ENCODE measurements at places on chromosomes 2 and 18.

GRCh38 chr2:198254536-198255090, 450.2 kb downstream of the PLCL1 start:
- no peak for DNase-seq

GRCh38 chr18:3597409-3598357, 147.7 kb downstream of the TGIF1 start:
- no peak for DNase-seq

DNA sequence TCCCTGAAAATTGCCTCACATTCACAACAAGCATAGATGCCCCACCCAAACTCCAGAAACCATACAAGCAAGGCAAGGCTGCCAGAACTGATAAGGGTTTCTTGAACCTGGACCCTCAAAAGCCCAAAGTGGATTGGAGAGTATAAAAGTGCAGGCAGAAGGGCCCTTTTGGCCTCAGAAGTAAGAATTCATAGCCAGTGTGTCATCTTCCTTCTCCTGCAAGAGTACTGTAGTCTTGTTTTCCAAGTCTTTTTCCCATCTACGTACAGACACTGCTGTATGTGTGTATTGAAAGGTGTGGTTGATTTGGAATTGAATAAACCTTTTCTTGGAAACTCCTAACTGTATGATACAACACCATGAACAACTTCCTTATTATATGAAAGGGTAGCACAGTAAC, 46.8 kb downstream of the ZC3H15 start:
- no peak for DNase-seq

DNA sequence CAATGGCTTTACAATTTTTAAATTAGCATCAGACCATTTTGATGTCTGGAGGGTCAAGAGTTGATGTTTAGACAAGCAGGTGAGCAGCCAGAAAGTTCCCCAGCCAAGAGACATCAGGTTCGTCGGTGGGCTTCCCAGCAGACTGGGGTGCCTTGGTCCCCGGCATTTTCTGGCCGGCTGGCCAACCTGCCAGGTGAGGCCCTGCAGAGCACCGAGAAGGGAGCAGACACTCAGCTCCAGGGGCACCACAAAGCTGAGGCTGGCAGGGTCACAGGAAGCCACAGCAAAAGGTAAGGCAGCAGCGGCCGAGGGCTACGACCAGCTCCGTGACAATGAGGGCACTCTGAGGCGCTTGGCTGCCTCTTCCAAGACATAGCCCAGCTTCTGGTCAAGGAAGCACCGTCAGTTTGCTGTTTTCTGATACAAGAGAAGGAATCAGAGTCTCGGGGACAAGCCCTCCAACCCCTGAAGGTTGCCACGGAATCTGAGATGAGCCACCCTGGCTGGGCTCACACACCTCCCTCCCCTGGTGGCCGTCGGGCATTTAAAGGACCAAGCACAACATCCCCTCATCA, 229.0 kb downstream of the MGAT5 start:
- DNase-seq: no peak

DNA sequence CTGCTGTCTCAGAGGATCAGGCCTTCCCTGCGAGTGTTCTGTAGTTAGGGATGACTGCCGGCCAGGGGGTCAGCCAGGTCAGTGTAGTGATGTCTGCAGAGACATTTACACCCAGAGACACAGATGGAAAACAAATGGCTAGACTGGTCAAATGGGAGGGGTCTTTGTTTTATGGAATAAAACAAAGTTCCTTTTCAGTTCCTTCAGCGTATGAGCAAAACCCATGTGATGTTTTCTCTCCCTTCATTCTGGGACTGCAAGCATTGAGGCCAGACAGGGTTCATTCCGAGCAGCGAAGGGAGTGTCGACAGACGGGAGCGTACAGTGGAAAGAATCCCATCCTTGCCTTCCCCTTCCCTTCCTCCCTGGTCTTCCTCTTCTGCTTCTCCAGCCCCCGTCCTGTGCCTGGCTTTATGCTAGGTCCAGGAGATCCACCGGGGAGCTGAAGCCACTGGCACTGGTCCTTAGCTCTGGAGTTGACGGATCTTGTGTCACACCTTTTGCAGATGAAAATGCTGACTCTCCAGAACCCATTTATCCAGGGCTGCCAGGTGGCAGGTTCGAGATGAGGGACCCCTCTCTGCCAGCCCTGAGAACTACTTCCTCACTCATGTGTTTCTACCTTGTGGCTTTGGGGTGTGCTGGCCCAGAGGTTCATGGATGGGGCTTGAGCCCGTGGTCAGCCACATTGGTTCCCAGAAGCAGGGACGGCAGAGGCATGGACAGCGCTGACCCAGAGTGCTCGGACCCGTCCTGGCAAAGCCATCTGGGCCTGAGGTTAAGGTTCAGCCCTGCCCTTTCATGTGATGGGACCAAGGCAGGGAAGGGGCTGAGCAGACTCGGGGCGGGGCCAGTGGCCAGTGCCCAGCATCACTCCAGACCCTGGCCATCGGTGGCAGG, 24.2 kb downstream of the ITGB1BP1 start:
- DNase-seq: no peak

GRCh38 chr2:226169751-226170581, 629.7 kb downstream of the IRS1 start:
- DNase-seq: no peak

GRCh38 chr2:64092502-64092901, 51.7 kb downstream of the PELI1 start:
- no peak for DNase-seq

DNA sequence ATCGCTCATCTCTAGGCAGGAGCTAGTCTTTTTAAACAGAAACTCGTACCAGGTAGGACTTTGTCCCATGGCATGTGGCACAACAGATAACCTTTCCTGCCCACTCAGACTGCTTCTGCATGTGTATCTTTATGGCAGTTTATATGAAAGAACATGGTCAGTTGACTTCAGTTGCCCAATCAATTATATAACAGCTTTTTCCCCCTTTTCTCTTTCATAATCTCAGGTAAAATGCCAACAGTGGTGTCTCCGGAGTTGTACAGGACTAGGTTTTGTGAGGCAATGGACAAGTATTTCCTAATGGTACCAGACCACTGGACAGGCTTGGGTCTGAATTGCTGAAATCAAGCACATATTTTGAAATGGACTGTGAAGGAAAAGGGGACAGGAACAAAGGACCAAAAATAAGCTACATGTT, 51.6 kb upstream of the PTH2R start:
- no peak for DNase-seq

- DNase-seq: no peak
These were observed 879.8 kb upstream of the PIK3C3 start for GRCh38 chr18:41075212-41075611.

GRCh38 chr18:49849331-49850217, 36.2 kb upstream of the ACAA2 start:
- no peak for DNase-seq

DNA sequence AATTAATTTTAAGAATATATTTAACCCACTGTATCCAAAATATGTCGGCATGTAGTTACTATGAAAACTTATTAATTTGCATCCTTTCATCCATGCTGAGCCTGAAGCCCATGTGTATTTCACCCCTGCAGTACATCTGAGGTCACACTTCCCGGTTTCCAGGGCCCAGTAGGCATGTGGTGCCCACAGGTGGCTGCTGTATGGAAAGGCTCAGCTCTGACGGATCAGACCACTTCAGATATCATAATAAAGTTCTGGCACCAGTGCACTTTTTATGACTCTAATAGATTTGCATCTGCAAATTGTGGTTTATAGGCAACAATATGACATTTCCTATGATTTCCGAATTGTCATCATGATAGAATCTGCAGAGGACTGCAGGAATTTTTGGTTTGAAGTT, 22.5 kb downstream of the SH3RF3 start:
- DNase-seq: no peak

DNA sequence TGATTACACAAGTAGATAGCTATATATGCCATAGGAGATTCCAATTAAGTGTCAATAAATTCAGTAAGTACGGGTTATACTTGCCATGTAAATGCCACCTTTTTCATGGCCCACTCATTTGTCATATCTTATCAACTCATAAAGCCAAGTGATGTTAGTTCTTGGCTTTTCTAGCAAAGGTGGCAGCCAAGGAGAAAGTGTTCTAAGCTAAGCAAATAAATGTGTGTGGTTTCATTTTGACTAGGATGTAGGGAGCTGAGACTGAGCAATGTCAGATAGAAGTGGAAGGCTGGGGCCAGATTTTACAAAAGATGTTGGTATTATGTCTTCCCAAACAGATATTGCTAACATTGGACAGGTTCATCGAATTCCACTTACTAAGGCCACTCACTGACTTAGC, 952.0 kb downstream of the SLC4A3 start:
- no peak for DNase-seq

GRCh38 chr18:6543330-6543908, 128.7 kb upstream of the L3MBTL4 start:
- DNase-seq: no peak

DNA sequence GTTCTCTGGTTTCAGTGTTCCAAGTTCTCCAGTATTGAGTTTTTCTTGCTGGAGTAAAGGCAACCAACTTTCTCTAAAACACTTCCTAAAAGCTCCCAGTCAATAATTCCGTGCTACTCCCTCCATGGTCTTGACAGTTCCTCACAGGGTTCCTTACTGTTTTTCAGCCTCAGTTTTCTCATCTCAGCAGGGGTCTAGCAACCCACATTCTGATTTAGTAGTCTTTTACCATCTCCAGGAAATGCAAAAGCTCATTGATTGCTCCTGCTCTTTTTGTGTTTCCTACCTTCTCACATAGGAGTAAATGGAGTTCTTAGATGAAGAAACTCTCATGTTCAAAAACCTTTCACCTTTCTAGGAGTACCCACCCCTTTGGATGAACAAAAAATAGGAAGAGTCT, 978.8 kb upstream of the POU3F3 start:
- no peak for DNase-seq

- no peak for DNase-seq
These were observed 473.1 kb upstream of the FANCL start for GRCh38 chr2:58714238-58714637.

DNA sequence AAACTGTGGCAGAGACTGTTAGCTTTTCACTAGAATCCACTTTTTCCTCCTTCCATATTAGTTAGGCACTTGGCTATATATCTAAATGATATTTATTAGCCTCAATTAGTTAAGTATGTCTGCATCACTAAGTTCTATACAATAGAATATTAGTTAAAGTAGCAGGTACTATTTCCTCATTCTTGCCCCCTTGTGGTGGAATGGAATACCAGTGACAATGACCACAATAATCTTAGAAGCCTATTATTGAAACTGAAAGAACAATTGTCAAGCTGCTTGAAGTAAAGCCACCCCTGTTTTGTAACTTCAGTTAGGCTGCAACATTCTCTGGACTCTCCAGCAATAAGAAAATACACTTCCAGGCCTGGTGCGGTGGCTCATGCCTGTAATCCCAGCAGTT, 476.3 kb upstream of the VWC2L start:
- no peak for DNase-seq

- no peak for DNase-seq
These were observed 20.7 kb upstream of the NT5DC4 start for GRCh38 chr2:112699984-112700667.

DNA sequence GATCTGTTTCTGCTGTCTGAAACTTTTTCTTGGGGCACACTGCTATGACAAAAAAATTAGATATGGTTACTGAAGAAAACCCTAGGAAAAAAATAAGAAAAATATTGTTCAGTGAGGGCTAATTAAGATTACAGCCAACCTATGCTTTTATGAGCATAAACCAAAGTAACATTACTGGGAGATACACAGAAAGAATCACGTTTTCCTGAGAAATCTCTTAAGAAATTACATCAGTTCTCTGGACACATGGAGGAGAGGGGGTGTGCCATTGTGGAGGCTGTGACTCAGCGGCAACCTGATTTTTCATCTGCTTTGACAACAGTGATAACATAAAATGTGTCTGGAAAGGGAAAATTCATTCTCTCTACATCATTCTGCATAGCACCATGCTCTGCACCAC, 13.4 kb upstream of the NMI start:
- no peak for DNase-seq

Measured in CD4-positive, CD25-positive, alpha-beta regulatory T cell (primary cell).